Activated CD4-positive, alpha-beta T cell treated with anti-CD3 and anti-CD28 coated beads, Interleukin-2, Interleukin-4, amounts not matched to agents 100 ng/mL and 50 ng/mL, durations not matched to agents 16 hours and 8 hours (primary cell): ENCODE measurements at places on chromosomes 3 and 15.

- DNase-seq, result no peak
Measured at GRCh38 chr15:44188795-44189194, 6.3 kb downstream of the FRMD5 start.

DNA sequence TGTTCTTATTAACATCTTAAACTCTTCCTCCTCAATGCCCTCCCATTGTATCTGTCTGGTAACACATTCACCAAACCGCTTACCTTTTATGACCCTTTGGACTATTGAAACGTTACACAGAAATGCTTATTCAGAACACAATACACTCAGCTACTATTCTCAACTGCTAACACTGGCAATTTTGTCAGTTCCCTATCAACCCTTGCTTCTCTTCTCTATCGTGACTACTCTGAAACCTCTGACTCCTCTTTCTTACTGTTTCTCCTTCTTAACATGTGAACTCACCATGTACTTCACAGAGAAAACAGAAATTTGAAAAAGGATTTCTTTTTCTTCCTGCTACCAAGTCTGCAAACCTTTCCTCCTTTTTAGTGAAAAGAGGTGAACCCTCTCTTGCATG, 232.9 kb upstream of the GPR149 start:
- DNase-seq, result no peak

DNA sequence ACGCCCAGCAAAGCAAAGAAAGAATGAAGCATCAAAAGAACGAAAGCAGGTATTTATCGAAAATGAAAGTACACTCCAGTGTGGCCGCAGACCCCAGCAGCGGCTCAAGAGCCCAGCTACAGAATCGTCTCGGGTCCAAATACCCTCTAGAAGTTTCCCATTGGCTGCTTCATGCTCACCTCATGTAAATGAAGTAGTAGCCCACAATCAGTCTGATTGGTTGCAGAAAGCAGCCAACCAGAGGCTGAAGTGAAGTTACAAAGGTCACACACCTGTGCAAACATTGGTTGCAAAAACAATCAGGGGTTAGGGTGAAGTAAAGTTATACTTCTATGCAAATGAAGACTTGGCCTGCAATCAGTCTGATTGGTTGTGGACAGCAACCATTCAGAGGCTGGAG, 32.0 kb downstream of the SV2B start:
- no peak for DNase-seq

GRCh38 chr3:122546151-122546550, 17.9 kb downstream of the PARP9 start:
- no peak for DNase-seq

- peak; percentile 4 for DNase-seq
Measured at GRCh38 chr3:197125636-197126035, 96.0 kb upstream of the MELTF start.

- DNase-seq, result no peak
Measured at GRCh38 chr3:72891053-72891855, 3.4 kb downstream of the GXYLT2 start.

DNA sequence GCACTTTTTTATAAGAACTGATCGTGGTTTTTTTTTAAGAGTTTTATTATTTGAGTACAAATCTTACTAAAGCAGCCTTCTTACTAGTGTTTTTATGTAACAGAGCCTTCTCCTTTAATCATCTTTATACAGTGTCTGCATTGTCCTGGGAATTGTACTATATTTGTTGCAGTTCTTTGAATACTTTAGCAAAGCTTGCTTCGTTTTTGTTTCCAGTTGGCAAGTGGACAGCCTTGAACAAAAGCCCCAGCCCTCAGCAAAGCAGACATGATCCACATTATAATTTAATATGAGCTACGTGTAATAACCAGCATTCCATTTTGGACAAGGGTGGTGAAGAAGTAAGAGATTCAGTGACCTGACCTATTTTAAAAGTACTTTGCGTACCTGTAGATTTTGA, 112.2 kb upstream of the FLNB start:
- DNase-seq, result no peak

- DNase-seq, result no peak
Measured at GRCh38 chr15:50330921-50331320, 24.1 kb downstream of the GABPB1 start.

DNA sequence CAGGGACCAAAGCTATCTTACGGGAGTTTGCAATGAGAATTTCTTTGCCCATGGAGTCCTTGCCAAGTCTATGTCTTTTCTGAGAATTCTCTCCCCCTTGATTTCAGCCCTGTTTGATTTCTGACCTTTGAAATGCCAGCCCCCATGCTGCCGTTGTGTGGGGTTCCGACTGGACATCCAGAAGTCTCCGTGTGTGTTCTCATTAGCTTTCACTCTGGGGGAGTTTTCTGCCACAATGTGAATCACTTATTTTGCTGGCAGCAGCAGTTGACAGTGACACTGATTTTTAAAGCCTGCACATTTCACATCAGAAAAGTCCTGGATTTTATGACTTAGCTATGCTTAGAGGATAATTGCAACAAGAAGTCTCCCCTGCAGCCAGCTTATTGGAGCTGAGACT, 98.4 kb upstream of the CTDSPL start:
- no peak for DNase-seq

DNA sequence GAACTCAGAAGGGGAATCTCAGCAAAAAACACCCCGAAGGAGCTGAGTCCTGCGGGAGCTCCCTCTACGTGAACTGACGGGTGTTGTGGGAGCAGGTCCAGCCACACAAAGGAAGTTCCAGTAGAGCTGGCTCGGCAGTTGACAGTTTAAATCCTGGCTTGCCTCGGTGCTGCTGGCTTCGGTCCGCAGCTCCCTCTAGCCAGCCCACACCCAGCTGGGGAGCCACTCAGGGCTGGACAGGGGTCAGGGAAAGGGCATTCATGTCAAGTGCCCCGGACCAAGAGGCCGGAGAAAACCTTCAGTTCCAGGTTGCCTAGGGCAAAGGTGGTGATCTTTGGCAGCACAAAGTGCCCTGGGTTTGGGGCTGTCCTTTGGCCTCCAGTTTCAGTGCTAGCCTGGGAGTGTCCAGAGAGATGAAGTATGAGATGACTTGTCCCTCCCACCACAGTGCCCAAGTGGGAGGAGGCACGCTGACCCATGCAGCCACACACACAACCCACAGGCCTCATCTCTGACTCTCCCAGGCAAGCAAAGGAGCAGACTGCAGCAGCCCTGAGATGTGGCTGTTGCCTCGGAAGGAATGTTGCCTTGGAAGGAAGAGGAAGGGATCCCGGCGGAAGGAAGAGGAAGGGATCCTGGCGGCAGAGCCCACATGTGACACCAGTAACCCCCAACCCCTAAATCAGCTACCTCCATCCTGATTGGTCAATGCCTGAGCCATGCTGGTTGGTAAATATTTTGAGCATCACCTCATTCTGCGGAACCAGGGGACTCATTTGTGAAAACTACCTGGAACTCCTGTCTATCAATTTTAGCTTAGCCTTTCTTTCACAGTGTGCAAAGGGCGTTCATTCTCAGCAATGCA, 13.9 kb upstream of the ANPEP start:
- no peak for DNase-seq
